ENCODE measurements at places on chromosomes 13 and 19. TPM values are rescaled to one million over a fixed set of nuclear protein-coding genes. Genes with fewer than 3 reads are reported as not detected.

The LENG9 gene
- polyA plus RNA-seq = 0.16 TPM

The NHLRC3 gene
- 3.4 TPM for polyA plus RNA-seq

The SCN1B gene
- polyA plus RNA-seq = 0.23 TPM

The OLFM2 gene
- polyA plus RNA-seq = 15.9 TPM

The SELENOV gene
- not detected for polyA plus RNA-seq

Data from naive thymus-derived CD4-positive, alpha-beta T cell (primary cell).